ENCODE measurements at places on chromosomes 4 and X.

- DNase-seq = no peak
Observed at GRCh38 chrX:134658002-134658759, at the start of gene PLAC1. Gene PLAC1, minus strand, starts transcription at chrX:134658471. Its CDS starts 91,789 bp downstream, at chrX:134566682.

DNA sequence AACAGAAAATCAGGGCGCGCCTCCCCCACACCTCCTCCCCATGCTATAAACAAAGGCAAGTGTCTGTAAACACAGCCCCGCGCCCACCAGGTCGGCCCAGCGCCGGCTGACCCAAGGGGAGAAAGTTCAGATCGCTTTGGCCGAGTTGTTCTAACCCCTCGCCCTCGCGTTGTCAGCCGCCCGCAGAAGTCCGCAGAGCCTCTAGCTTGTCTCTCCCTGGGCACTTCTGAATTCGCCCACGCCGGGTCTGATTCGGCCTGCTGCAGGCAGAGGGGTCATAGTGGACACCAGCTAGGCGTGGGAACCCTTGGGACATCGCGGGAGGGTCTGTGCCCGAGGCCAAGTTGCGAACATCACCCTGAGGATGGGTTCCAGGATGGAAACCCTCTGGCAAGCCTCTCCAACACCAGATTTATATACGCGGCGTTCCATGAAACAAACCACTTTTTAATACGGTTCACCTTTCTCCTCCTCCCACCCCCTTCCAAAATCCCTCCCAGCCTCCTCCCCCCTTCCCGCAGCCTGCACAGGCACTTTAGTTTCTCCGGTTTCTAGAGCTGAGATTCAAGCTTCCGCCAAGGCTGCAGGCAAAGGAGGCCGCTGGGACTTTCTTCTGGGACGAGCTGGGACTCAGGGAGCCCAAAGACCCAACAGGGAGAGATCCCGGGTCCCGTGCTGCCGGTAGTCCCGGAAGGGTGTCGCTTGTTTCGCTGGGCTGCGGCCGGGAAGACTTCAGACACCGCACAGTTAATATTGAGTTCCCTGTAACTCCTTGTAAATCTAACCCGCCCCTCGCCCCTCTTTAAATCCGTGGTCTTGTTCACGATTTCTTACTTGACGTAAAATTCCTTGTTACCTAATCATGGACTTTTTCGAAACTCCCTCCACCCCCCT is 4.7 kb downstream of the HAND2 start:
- DNase-seq = no peak

DNA sequence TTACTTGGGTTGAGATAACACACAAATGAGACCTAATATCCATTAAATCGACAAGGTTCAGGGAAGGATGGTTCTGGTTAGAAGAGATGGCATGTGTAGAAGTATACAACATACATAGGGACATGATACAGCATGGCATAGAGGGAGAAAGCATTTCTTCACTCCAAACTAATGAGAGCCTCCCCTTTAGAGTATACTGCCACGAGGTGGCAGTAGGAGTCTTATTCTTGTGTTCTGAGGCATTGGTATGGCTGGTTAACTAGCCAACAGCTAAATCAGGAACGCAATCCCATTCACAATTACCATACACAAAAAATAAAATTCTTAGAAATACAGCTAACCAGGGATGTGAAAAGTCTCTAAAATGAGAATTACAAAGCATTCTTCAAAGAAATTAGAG is 29.1 kb upstream of the TRO start:
- DNase-seq = peak; percentile 43

DNA sequence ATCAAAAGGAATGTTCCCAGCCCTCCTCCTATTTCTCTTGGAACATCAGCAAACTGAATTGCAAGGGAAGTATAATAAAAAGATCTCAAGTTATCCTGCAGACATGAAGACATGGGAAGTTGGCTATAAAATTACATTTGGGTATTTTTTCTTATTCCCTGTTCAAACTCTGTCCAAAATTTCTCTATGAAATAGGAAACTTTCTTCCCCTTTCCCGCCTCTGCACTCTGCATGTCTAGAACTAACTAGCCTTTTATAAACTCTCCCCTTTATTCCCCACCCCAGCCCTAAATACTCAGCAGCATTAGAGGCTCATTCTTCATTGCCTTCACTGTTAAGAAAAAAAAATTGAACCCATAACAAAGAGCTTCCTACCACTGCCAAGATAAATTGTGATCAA is 126.7 kb upstream of the EDNRA start:
- DNase-seq = no peak

GRCh38 chrX:16312761-16313623 is 145.7 kb downstream of the MAGEB17 start:
- DNase-seq = no peak
